Aortic smooth muscle cell (primary cell): ENCODE measurements at places on chromosomes 6 and 20. TPM values are rescaled to one million over a fixed set of nuclear protein-coding genes. Genes with fewer than 3 reads are reported as not detected.

Gene MEI4
- total RNA-seq = not detected in 2 replicates

Gene OR2B6
- total RNA-seq = not detected in 2 replicates

Gene RSPO4
- not detected in 2 replicates for total RNA-seq

Gene WFDC2
- total RNA-seq = not detected in 2 replicates

Gene C6orf58
- total RNA-seq = 0.06 TPM in 1 of 2 replicates, not detected in the other

Gene IER3
- total RNA-seq = 14.3 and 32.0 TPM in 2 replicates

Gene ELOVL5
- 71.9 and 93.9 TPM in 2 replicates for total RNA-seq

Gene VGLL2
- total RNA-seq = not detected in 2 replicates

Gene HTR1B
- total RNA-seq = 0.06 and 0.26 TPM in 2 replicates

Gene TFAP2B
- total RNA-seq = not detected in 2 replicates

Gene DNAAF9
- total RNA-seq = 8.2 and 10.7 TPM in 2 replicates

Gene ADGRF5
- 1.1 and 1.3 TPM in 2 replicates for total RNA-seq

Gene CCM2L
- 0.37 and 0.53 TPM in 2 replicates for total RNA-seq

Gene MAS1
- under 0.01 TPM in 2 replicates for total RNA-seq

Gene LAMA2
- 109 and 138 TPM in 2 replicates for total RNA-seq

Gene SNPH
- total RNA-seq = 6.2 and 6.3 TPM in 2 replicates
